ENCODE measurements at places on chromosomes 11 and 22.

- DNase-seq: no peak
Observed at GRCh38 chr11:99079576-99079975, 58.8 kb downstream of the CNTN5 start.

DNA sequence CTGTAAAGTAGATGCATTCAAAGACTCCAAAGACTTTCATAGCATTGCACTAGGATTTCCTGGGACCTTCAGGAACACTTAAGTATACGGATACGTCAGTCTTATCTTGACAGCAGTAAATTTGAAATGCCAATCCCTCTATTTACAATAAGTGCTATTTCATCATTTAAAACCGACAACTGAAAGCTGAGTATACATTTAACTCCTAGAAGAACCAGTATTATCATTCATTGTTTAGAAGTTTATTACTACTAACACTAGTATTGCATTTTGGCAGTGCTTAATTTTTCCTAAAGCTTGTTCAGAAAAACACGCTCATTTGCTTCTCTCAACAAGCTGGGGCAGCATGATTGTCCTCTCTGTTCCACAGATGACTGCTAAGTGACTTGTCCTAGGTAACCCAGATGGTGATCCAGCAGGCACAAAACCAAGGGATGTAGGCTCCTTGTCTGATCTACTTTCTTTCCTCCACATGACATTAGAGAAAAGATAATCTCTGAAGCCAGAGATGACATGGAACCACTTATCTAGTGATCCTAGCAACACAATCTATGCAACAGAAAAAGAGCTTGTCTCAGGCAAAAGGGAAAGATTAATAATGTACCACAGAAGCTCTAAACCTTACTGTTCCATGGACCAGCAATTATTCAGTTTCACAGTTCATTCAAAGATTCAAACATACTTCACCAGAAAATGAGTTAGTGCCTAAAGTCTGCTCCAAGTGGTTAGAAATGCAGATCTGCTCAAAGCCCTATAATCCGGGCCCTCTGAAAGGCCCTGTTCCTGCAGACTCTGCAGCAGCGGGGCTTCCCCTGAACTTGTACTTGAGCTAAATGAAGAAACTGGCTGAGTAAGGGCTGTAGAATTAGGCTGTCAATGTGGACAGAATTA lies 5.2 kb downstream of the MAML2 start:
- no peak for DNase-seq

DNA sequence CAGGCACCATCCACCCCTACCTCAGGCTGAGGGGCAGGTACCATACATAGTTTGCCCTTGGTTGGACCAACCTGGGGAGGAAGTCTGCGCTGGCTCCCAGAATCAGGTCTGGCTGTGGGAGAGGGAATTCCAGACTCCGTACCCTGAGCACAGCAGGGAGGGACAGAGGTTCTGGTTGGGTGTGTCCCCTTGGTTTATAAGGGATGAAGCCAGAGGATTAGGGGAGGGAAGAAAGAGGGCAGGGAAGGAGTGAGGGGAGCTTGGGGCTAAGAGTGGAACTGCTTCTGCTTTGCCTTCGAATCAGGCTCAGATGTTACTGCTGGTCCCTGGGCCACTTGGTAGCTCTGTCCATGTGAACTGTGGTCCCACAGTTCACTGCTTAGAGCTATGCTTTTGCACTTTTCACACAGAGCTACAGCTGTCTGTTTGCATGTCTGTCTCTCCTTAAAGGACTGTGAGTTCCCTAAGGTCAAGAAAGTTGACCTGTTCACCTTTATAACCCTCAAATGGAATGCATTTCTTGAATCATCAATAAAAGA lies 9.2 kb downstream of the MMP20 start:
- DNase-seq: no peak

DNA sequence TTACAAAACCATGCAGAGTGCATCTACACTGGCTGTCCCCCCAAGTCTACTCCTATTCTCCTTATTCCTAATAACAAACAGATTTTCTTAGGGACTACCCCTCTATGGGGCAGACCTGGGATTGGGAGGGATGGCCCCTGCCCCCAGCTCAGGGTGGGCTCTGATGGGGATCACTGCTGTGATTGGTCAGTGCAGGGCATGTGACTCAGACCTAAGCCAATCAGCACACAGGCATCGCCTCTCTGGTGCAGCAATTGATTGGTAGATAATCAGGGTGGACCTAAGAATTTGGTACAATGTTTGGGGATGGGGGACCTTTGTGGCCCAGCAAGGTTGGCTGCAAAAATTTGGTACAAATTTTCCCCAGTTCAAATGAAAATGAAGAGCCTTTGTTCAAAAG lies 57.2 kb upstream of the SHANK2 start:
- DNase-seq: no peak

DNA sequence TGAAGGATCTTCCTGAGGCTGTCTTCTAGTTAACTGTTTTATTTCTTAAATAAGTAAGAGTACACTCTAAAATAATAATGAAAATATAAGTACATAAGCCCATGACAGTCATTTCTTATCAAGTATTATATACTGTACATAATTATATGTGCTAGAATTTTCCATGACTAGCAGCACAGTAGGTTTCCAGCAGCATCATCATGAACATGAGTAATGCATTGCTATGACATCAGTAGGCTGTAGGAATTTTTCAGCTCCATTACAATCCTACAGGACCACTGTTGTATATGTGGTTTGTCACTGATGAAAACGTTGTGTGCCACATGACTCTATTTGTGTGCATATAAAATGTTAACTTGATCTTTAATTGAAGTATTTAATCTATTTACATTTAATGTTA lies 22.0 kb downstream of the ZNF202 start:
- DNase-seq: no peak

DNA sequence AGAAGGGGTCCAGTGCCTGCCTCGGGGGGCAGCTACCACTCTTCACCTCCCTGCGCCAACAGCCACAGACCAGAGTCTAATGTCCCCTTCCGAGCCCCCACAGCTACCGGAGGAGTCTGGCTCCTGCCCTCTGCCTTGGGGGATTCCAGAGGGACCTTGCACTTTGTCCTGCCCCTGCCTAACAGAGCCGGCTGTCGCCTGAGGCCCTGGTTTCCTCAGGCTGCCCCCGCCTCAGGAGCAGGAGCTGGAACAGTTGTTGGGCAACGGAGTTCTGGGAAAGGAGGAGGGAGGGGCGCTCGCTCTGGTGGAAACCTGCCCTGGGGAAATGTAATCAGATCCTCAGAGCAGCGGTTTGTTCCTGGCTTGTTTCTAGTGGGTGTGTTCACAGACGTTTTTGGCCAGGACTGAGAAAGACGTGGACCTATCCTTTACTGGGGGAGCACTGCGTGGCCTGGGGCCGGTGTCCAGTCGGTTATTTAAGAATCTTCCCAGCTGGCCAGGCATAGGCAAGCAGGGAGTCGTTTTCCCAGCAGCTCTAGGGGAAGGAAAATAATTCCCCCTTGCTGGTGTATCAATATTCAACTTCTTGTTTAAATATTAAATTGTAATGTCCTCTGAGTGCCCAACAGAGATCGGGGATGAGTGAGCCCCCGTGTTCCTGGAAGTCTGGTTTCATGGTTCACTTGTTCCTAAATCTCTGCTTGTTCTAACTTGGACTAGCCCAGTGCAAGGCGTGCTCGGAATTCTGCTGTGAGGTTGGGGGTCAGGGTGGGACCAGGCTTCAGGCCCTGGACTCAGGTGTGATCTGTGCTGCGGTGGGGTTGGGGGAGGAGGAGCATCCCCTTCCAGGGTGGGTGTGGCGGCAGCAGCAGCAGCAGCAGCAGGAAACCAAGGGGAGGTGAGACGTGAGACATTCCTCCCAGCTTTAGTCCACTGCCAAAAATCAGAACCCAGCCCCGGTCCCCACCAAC lies 32.1 kb downstream of the A4GALT start:
- DNase-seq: no peak

GRCh38 chr22:30228509-30229359 lies 17.8 kb downstream of the LIF start:
- DNase-seq: no peak

GRCh38 chr11:120657306-120658070 lies 145.9 kb downstream of the GRIK4 start:
- no peak for DNase-seq

GRCh38 chr11:24239930-24240329 lies 256.9 kb upstream of the LUZP2 start:
- DNase-seq: no peak

DNA sequence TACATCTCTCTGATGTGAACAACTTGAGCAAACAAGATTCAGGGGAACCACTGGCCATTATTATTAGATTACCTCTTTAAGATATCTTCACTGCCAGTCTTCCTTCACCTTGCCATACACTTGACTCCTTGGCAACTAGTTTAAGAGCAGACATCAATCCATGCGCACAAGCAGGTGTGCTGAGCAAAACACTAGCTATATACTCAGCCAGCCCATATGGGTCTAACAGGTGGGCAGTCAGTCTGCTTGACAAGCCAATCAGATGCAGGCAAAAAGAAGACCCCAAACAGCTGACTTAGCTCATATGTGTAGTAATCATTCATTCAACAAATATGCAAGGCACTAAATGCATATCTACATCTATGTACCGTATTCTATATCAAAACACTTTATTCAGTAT lies 101.2 kb downstream of the SIK3 start:
- DNase-seq: no peak

DNA sequence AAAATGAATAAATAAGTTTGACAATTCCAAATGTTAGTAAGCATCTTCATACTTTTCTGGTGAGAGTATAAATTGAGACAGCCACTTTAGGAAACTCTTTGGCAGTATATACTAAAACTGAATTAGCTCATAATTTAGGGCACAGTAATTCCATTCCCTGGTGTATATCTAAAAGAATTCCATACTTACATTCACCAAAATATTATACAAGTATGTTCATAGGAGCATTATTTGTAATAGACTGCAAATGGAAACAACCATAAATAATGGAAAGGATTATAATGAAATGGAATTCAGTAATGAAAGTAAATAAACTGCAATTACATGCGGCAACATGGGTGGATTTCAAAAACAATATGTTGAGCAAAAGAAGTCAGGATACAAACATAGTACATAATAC lies 315.8 kb upstream of the LRRC4C start:
- DNase-seq: no peak

GRCh38 chr22:38788021-38788816 lies 5.7 kb downstream of the DNAL4 start:
- no peak for DNase-seq

DNA sequence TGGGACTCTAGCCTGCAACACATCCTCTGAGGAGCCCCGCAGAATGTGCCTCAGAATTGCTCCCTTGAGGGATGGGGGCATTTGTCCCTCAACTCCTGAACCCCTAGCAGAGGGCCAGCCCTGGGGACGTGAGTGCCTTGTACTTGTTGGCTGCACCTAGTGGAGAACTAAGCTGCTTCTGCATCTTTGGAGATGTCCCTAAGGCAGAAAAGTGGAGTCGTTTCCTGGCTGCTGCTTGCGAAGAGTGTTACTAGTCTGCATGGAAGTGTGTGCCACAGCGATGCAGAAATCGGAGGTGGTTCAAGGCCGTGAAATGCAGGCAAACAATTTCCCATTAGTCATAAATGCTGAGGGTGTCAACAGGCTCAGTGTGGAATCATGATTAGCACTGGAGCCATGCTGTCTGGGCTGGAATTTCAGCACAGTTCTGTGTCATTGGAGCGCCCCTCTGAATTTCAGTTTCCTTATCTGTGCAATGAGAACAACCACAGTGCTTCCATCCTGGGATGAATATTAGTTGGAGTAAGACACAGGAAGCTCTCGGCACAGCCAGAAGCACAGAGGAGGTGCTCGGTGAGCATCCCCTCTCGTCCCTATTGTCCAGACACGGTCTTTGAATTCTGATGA lies 56.5 kb downstream of the MIAT start:
- no peak for DNase-seq

GRCh38 chr11:118202599-118203422 lies 22.0 kb downstream of the JAML start:
- peak; percentile 14 for DNase-seq

DNA sequence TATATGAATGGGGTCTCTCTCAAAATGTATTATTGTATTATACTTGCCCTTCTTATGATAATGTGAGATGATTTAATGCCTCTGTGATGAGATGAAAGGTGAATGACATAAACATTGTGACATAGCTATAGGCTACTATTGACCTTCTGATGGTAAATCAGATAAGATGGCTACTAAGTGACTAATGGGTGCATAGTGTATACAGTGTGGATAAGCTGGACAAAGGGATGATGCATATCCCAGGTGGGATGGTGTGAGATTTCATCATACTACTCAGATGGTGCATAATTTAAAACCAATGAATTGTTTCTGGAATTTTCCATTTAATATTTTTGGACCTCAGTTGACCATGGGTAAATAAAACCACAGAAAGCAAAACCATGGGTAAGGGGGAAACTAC lies 243.5 kb downstream of the SBF2 start:
- DNase-seq: no peak

DNA sequence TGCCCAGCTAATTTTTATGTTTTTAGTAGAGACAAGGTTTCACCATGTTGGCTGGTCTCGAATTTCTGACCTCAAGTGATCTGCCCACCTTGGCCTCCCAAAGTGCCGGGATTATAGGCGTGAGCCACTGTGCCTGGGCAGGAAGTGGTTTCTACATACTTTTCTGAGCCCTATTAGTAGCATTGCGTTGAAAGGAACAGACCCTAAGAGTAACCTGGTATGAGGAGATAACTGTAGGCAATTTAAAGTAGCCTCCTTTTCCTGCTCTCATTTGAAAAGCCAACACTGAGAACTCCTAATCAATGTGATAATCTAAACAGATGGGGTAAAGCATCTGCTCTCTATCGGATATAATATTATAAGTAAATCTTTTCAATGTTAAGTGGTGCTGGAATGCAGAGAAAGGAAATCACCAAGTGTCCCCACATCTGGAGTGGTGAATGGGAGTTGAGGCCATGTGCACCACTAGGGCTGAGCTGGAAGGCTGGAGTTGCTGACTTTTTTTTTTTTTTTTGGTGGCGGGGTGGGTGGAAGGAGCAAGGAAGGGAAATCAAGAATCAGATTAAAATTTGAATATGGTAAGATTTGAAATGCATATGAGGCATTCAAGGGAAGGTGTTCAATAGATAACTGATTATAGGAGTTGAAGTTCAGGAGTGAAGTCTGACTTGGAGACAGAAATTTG lies 20.7 kb downstream of the PDHX start:
- DNase-seq: no peak

DNA sequence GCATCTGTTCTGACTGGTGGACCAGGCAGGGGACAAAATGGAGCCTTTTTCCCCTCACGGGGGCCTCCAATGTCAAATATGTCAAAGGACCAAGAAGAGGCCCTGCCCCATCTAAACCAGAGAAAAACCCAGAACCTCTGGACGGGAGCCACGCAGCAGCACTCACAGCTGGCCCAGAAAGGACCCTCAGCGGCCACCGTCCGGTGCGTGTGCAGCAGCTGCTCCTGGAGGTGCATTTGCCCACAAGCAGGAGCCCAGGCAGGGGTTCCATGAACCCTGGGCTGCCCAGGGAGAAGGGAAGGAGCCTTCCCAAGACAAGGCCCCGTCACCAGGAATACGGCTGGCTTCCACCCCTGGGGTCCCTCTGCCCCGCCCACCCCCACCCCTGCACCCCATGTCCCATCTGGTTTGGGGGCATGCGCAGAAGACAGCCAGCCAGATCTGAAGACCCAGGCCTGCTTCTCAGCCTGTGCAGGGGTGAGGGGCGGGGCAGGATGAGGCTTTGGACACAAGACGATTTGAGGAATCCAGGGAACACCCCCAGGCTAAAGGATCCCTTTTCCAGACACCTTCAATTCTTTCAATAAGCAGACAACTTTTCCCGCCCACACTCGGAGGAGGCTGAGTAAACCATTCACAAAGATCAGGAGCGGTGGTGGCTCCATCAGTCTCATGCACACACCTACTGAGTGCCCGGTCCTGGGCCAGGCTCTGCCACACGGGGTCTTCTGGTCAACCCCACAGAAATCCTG lies 423.1 kb downstream of the SHANK2 start:
- no peak for DNase-seq
